ENCODE measurements at places on chromosomes 1 and 21. TPM values are rescaled to one million over a fixed set of nuclear protein-coding genes. Genes with fewer than 3 reads are reported as not detected.

DNA sequence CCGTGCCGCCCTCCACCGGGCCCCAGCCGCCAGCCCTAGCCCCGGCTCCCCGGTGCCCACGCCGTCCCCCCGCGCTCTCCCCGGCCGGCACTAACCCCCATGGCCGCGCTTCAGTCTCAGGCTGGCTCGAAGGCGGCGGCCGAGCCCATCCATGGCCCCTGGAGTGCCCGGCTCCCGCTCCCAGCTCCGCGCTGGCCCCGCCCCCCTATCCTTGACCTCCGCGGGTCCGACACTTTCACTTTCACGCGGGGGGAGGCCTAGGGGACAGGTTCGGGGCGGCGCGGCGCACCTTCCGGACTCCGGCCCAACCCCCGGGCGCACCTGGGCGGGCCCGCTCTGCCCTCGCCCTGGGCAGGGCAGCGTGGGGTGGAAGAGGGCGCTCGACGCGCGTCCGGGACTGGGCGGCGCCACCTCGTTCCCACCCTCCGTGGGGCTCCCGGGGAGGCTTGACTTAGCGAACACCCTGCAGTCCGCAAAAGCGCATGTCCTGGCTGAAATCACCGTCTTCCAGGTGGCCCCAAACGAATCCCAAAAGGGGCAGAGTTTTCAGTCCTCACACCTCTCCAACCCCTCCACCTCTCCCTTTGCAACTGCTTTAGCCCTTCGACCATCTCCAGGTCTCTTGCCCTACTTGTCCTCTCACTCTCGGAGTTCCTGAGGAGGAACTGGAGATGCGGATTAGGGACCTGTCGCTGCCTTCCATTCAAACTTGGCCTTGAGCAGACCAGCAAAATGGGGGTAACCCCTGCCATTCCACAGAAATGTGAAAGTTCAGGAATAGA lies 3.9 kb upstream of the DENND2D start:
- peak overlapping the region; percentile 98 for H3K27ac ChIP-seq
- H3K4me1 ChIP-seq, result peaks cover 75% of the 10 kb centered on the region
- H3K27me3 ChIP-seq, result no peaks in the 10 kb centered on the region
- DNase-seq, result peak; percentile 72
- H3K36me3 ChIP-seq, result peaks cover 24% of the 10 kb centered on the region
- H3K4me3 ChIP-seq, result peak overlapping the region; percentile 100

HRNR gene
- not detected for total RNA-seq

OR10J5 gene
- total RNA-seq, result not detected

GRCh38 chr1:59972216-59972927 lies 45.8 kb upstream of the CYP2J2 start:
- no peak overlapping the region for H3K27ac ChIP-seq
- H3K36me3 ChIP-seq, result no peaks in the 10 kb centered on the region
- peaks cover 16% of the 10 kb centered on the region for H3K27me3 ChIP-seq
- peaks cover 5% of the 10 kb centered on the region for H3K4me1 ChIP-seq

SMCP gene
- not detected for total RNA-seq
